ENCODE measurements at places on chromosomes 6 and 20.

GRCh38 chr20:52971498-52972189, 514 bp upstream of the TSHZ2 start:
- DNase-seq: no peak

DNA sequence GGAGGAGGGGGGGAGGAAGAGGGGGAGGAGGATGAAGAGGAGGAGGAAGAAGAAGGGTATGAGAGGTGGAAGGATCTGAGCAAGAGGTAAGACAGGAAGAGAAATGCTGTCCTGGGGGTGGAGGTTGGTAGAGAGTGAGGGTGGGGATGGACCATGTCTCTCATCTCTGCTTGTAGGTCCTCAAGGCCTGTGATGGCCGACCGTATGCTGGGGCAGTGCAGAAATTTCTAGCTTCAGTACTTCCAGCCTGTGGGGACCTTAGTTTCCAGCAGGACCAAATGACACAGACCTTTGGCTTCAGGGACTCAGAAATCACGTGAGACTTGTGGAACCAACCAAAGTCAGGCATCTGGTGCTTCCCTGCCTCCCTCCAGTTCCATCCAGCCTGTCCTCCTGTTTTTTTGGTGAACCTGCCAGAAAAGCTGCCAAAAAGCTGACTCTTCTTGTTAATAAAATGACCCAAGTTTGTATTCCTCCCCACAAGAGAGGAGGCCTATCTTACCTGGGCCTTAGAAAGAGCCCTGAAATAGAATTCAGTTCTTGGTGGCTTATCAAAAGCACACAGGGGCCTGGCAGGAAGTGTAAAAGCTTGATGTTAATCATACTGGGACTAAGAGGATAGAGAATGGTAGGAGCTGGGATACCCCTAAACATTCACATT, 2.5 kb upstream of the C4A start:
- DNase-seq: peak; percentile 24

GRCh38 chr6:146422789-146423375, 120.8 kb upstream of the RAB32 start:
- no peak for DNase-seq

DNA sequence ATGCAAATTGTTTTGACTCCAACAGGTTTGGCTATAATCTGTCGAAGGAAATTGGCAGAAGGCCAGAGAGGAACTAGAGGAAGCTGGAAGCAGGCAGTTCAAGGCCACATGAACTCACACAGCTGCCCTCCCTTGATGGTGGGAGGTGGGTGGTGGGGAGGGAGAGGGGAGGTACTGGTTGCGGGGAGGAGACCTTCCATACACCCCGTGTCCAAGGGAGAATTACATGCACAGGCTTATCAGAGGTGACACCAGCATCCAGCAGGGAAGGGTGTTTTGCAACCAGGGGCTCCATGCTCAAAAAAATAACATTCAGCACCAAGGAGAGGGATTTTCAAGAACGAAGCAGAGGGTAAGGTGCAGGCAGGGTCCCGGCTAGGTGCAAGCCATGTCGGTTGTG, 9.1 kb downstream of the PRND start:
- DNase-seq: no peak

DNA sequence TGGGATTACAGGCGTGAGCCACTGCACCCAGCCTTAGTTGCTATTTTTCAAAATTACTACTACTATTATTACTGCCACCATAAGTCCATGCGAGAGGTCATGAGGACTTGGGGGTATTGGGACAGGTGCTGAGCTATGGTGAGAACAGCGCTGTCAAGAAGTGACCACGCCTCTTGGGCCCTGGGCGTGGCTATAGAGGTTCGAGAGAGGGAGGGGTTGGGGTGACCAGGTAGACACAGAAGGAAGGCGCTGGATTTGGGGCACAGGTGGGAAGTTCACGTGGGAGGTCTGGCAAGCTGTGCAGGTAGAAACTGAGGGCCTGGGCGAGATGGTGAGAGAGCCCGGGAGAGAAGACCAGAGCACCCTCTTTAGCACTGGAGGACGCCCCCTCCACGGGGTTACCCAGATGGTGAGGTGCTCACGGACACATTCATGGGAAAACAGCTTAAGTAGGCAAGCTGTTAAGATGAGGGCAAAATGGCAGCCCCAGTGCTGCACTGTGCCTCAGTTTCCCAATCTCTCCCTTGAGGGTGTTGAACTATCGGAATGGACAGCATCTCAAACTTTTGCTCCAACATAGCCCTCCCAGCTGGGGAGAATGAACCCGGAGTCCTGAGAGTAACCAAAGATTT, 61.0 kb downstream of the RAB44 start:
- no peak for DNase-seq
